ENCODE measurements at places on chromosomes 1 and 21.

DNA sequence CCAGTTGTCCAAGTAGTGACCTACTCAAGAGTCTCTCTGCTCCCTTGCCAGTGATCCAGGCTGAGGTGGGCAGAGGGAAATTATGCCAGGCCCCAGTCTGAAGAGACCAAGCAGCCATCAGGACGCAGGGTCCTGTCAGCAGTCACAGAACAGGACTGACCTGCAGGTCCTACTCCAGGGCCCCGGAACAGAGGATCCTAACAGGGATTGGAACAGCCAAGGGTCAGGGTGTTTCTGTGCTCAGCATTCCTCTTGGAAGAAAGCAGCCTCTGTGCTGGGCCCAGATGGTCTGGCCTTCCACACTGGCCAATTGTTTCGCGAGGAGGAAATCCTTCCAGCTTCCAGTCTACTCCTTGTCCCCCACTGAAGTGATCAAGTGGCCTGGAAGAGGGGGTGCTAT lies 41.6 kb upstream of the USP1 start:
- DNase-seq: no peak

DNA sequence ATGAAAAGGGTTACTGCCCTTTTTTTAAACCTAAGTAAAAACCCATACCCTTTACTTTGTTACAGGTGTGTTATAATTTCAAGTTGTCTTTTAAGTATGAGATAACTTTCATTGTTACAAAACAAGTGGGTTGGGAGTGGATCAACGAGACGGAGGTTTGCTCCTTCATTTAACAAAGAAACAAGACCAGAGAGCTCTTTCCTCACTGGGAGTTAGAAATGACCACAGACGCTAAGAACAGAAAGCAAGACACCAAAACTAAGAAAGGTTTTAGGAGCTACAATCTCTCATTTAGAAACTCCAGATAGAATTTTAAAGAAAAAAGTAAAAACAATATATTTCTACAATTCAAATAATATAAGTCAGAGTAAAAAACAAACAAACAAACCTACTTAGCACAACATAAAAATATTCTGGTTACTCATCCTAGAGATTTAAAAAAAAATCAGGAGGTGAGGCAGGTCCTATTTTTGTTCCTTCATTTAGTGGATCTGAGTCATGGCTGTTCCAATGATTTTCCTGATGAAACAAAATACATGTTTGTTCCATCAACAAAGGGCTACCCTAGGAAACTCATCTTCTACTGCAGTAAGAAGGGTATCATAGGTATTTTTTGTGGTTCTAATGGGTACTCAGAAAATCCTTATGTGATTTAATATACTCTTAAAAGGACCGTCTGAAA lies 33.0 kb downstream of the APP start:
- no peak for DNase-seq

DNA sequence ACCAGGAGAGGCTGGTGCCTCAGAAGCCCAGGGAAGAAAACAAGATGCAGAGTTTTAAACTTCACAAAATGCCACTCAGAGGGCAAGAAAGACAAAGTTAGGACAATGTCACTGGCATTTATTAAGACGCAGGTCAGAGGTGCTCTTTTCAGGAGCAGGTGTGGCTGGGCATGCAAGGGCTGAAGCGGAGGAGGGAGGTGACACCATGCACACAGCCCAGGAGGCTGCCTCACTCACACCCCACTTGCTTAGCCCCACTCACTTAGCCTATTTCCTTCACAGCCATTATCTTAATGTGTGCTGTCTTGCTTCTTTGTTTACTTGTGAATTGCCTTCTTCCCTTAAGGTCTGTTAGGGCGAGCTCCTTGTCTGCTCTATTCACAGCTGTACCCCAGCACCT lies 17.2 kb downstream of the HIVEP3 start:
- DNase-seq: no peak

DNA sequence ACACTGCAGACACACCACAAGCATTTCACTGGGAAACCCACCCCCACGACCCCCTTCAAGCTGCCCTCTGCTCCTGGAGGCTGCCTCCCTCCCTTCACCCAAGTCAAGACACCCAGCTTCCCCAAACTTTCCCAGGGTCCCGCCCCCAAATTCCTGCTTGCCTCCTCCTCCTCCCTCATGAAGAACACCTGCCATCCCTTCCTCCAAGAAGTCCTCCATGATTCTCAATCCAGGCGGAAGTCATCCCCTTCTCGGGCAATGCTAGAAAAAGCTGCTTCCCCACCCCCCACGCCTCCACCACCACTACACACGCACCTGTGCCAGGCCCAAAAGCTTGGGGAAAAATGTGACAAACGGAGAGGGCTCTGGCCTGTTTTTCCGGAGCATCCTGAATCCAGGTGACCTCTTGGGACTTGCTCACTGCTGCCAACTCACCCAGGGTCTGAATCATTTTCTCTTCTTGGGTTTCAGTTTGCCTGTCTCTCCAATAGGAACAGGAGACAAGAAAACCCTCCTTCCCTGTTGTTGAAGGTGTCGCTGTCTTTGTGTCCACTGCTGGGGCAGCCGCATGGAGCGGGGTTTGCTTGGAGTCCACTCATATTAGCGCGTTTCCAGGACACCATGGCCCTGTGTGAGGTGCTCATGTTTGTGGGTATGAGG lies 101.0 kb upstream of the CASZ1 start:
- no peak for DNase-seq

DNA sequence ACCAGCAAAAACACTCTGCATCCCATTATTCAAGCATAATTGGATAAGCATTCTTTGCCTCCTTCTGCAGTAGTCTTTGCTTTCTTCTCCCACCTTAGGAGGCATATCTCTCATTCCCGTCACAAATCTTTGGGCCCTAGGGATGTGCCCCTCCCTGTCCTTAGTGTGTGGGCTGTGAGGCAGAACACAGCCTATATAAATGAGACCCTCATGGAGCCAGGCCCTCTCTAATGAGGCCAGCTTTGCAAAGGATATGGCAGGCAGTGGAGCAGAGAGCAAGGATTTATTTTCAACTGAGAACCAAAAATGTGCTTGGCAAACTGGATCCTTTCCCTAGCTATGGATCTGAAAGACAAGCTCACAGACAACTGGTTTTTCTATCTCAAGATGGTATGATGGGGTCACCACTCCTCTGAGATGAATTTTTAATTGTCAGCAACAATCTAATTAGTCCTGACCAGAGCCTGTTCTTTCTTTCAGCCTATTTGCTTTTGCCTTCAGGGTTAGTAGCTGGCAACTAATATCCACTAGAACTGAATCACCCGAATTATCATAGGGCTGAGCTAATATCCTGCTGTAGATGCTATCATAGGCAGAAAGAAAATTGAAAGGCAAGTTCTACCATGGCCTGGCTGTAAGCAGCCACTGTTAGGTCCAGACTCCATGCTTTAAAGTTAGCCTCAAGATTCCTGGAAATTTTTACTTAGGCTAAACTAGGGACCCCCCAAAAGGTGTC lies 134.2 kb downstream of the SYT2 start:
- no peak for DNase-seq

DNA sequence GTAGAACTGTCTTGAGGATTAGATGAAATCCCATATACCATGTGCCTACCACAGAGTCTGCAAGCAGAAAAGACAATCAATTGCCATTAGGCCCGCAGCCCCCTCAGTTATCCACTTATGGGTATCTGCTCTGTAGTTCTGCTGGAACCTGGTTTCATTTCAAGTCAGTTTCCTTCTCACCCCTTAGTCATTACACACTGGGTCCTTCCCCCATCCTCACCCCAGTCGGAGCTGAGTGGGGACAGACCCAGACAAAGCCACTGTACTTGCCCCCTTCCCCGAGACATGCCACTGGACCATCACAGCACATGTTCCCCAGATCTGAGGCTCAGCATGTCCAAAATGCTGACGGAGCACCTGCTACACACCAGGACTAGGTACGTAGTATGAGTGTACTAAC lies 21.2 kb downstream of the PGLYRP3 start:
- DNase-seq: no peak
